ENCODE measurements at places on chromosomes 7 and 10.

GRCh38 chr10:114684084-114684821, 26.2 kb upstream of the ABLIM1 start:
- no peak overlapping the region for H3K4me3 ChIP-seq
- no peak for DNase-seq
- no peaks in the 10 kb centered on the region for H3K4me1 ChIP-seq
- H3K36me3 ChIP-seq = no peaks in the 10 kb centered on the region

DNA sequence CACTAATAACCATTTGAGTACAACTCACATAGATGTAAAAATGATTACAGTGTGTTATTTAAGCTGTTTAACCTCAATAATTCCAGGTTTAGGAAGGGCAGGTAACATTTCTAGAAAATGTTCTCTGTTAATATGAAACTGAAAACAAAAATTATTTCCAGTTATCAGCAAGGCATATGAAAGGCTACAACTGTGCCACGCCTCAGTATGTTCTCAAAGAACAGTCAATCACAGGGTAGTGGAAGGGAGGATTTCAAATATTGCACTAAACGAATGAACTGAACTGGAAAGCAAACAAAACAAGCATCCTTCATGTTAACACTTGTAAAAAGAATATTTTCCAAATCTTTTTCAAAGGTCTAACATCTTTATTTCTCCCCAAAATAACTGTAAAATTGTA, 31.3 kb downstream of the ARHGAP19 start:
- no peak overlapping the region for H3K27ac ChIP-seq
- H3K4me1 ChIP-seq = no peaks in the 10 kb centered on the region
- DNase-seq = no peak
- H3K36me3 ChIP-seq = peaks cover 26% of the 10 kb centered on the region

- no peak overlapping the region for H3K27ac ChIP-seq
- H3K27me3 ChIP-seq = no peaks in the 10 kb centered on the region
- H3K4me3 ChIP-seq = no peak overlapping the region
- no peaks in the 10 kb centered on the region for H3K36me3 ChIP-seq
Measured at GRCh38 chr10:124063750-124064603, 29.4 kb downstream of the CHST15 start.

- no peak overlapping the region for H3K4me3 ChIP-seq
- H3K36me3 ChIP-seq = no peaks in the 10 kb centered on the region
- H3K27me3 ChIP-seq = no peaks in the 10 kb centered on the region
- no peaks in the 10 kb centered on the region for H3K4me1 ChIP-seq
- no peak overlapping the region for H3K27ac ChIP-seq
- DNase-seq = no peak
Measured at GRCh38 chr10:44937196-44938005, 22.2 kb upstream of the RASSF4 start.

GRCh38 chr7:80642871-80643270, 4.4 kb downstream of the CD36 start:
- DNase-seq = no peak
- no peak overlapping the region for H3K4me3 ChIP-seq
- H3K27ac ChIP-seq = no peak overlapping the region
- no peaks in the 10 kb centered on the region for H3K36me3 ChIP-seq
- H3K4me1 ChIP-seq = no peaks in the 10 kb centered on the region
- no peaks in the 10 kb centered on the region for H3K27me3 ChIP-seq

GRCh38 chr10:96448021-96448457, 65.7 kb downstream of the TLL2 start:
- H3K27ac ChIP-seq = no peak overlapping the region
- H3K4me3 ChIP-seq = no peak overlapping the region
- no peaks in the 10 kb centered on the region for H3K27me3 ChIP-seq
- H3K4me1 ChIP-seq = no peaks in the 10 kb centered on the region
- H3K36me3 ChIP-seq = no peaks in the 10 kb centered on the region

DNA sequence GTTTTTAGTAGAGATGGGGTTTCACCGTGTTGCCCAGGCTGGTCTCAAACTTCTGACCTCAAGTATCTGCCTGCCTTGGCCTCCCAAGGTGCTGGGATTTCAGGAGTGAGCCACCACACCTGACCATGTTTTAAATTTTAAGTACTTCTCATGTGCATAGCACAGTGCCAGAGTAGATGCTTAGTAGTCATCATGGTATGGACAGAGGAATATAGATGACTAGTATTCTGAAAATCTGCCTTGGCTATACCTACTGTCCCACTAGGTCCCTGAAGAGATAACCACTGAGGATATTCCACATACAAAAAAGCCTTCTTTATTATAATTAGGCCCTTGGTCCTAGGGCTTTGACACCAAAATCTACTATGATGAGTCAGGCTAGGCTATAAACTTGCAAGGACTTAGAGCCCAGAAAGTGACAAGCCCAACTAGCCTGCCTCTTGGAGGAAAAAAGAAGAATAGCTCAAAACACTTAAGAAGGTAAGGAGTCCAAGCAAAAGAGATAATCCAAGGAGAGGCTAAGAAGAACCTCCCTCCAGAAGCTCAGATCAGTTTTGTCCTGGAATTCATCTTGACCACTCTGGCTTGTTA, 34.0 kb downstream of the LUC7L2 start:
- no peak for DNase-seq
- no peaks in the 10 kb centered on the region for H3K4me1 ChIP-seq
- H3K27ac ChIP-seq = no peak overlapping the region
- no peaks in the 10 kb centered on the region for H3K27me3 ChIP-seq
- H3K4me3 ChIP-seq = no peak overlapping the region

- no peak overlapping the region for H3K27ac ChIP-seq
- no peak overlapping the region for H3K4me3 ChIP-seq
- no peaks in the 10 kb centered on the region for H3K36me3 ChIP-seq
- no peak for DNase-seq
- no peaks in the 10 kb centered on the region for H3K4me1 ChIP-seq
Measured at GRCh38 chr10:128629111-128630096, 503.2 kb upstream of the MKI67 start.

GRCh38 chr10:48501226-48501625, 103.6 kb downstream of the ARHGAP22 start:
- peaks cover 3% of the 10 kb centered on the region for H3K27me3 ChIP-seq
- H3K4me3 ChIP-seq = no peak overlapping the region
- H3K36me3 ChIP-seq = no peaks in the 10 kb centered on the region
- DNase-seq = no peak
- H3K27ac ChIP-seq = no peak overlapping the region
- no peaks in the 10 kb centered on the region for H3K4me1 ChIP-seq

GRCh38 chr10:100158044-100158805, 27.6 kb downstream of the ERLIN1 start:
- H3K4me3 ChIP-seq = no peak overlapping the region
- H3K27me3 ChIP-seq = no peaks in the 10 kb centered on the region
- no peaks in the 10 kb centered on the region for H3K4me1 ChIP-seq

GRCh38 chr10:10794791-10795191, 222.9 kb upstream of the CELF2 start:
- no peak overlapping the region for H3K27ac ChIP-seq
- DNase-seq = no peak
- H3K4me3 ChIP-seq = no peak overlapping the region
- H3K27me3 ChIP-seq = no peaks in the 10 kb centered on the region

DNA sequence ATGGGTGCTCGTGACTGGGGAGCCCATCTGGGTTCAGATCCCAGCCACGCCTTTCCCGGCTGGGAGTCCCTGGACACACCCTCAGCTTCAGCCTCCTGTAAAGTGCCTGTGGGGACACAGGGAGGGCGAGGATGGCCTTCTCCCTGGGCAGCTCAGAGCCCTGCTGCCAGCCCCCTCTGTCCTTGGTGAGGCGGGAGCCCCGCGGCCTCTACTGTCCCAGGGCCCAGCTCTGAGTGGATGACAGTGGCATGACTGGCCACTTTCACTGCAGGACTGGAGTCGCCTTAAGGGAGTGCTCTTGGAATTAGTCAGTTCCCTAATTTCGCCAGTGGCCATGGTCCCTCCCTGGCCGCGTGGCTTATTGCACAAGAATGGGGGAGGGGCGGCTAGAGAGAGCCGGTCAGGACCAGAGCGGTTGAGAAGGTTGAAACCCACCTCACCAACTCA, 4.6 kb downstream of the BRI3 start:
- H3K4me3 ChIP-seq = no peak overlapping the region
- H3K27me3 ChIP-seq = no peaks in the 10 kb centered on the region
- H3K27ac ChIP-seq = no peak overlapping the region
- no peak for DNase-seq
- H3K36me3 ChIP-seq = no peaks in the 10 kb centered on the region
- peaks cover 23% of the 10 kb centered on the region for H3K4me1 ChIP-seq

DNA sequence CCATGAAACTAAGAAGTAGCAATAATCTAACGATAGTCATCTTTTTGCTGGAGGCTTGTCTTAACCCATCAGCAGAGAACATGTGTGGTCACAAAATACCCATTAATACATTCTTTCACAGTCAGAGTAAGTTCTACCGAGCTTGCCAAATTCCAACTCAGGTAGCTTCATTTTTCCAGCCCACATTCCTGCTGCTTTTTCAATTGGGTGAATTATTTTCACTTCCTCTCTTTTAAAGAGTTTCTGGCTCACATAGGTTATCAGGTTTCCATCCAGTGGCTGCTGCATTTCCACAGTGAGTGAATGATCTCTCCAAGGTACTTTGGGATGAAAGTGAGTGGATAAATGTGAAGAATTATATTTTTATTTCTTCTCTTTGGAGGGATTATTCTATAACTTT, 233.1 kb downstream of the SEMA3E start:
- no peaks in the 10 kb centered on the region for H3K4me1 ChIP-seq
- H3K36me3 ChIP-seq = no peaks in the 10 kb centered on the region
- no peak overlapping the region for H3K4me3 ChIP-seq
- no peaks in the 10 kb centered on the region for H3K27me3 ChIP-seq
- no peak overlapping the region for H3K27ac ChIP-seq

GRCh38 chr7:131655447-131655846, 99.0 kb upstream of the PODXL start:
- no peak overlapping the region for H3K27ac ChIP-seq
- no peak overlapping the region for H3K4me3 ChIP-seq
- H3K36me3 ChIP-seq = no peaks in the 10 kb centered on the region
- DNase-seq = no peak
- no peaks in the 10 kb centered on the region for H3K27me3 ChIP-seq

DNA sequence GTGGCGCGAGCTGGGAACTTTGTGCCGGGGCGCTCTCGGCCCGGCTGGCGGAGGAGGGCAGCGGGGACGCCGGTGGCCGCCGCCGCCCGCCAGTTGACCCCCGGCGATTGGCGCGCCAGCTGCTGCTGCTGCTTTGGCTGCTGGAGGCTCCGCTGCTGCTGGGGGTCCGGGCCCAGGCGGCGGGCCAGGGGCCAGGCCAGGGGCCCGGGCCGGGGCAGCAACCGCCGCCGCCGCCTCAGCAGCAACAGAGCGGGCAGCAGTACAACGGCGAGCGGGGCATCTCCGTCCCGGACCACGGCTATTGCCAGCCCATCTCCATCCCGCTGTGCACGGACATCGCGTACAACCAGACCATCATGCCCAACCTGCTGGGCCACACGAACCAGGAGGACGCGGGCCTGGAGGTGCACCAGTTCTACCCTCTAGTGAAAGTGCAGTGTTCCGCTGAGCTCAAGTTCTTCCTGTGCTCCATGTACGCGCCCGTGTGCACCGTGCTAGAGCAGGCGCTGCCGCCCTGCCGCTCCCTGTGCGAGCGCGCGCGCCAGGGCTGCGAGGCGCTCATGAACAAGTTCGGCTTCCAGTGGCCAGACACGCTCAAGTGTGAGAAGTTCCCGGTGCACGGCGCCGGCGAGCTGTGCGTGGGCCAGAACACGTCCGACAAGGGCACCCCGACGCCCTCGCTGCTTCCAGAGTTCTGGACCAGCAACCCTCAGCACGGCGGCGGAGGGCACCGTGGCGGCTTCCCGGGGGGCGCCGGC, 870 bp downstream of the FZD1 start:
- H3K4me3 ChIP-seq = peak overlapping the region; percentile 49
- H3K27ac ChIP-seq = no peak overlapping the region
- no peaks in the 10 kb centered on the region for H3K27me3 ChIP-seq
- H3K36me3 ChIP-seq = no peaks in the 10 kb centered on the region
- no peak for DNase-seq

DNA sequence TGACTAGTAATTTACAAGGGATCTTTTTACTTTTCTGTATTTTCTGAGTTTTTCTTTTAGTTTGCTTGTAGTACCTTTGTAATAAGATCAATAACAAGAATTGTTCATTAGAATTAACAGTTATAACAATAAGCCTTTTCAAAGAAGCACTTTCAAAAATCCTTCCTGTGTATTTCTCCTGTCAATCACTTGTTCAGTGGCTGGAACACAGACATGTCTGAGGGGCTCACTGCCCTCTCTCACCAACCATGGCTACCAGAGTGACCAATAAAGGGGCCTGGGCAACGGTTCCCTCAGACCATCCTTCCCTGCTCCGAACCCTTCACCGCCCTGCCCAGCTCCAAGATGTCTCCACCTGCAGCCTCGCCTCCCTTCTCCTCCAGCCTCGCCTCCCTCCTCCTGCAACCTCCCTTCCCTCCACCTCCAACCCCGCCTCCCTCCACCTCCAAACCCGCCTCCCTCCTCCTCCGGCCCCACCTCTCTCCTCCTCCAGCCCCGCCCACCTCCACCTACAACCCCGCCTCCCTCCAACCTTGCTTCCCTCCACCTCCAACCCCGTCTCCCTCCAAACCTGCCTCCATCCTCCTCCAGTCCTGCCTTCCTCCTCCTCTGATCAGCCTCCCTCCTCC, 353.4 kb downstream of the TNS3 start:
- no peaks in the 10 kb centered on the region for H3K4me1 ChIP-seq
- H3K27me3 ChIP-seq = no peaks in the 10 kb centered on the region
- no peak overlapping the region for H3K4me3 ChIP-seq

GRCh38 chr10:93954299-93954698, 39.4 kb upstream of the PLCE1 start:
- no peaks in the 10 kb centered on the region for H3K4me1 ChIP-seq
- no peak overlapping the region for H3K27ac ChIP-seq
- no peaks in the 10 kb centered on the region for H3K27me3 ChIP-seq
- H3K36me3 ChIP-seq = no peaks in the 10 kb centered on the region
- no peak for DNase-seq

- peaks cover 21% of the 10 kb centered on the region for H3K36me3 ChIP-seq
- peaks cover 22% of the 10 kb centered on the region for H3K4me1 ChIP-seq
- DNase-seq = no peak
Measured at GRCh38 chr7:150408393-150409299, 29.5 kb downstream of the ZNF775 start.

GRCh38 chr10:91038971-91039370, 118.1 kb upstream of the ANKRD1 start:
- H3K4me1 ChIP-seq = peaks cover 9% of the 10 kb centered on the region
- no peak overlapping the region for H3K4me3 ChIP-seq
- no peak overlapping the region for H3K27ac ChIP-seq

- H3K36me3 ChIP-seq = no peaks in the 10 kb centered on the region
- no peaks in the 10 kb centered on the region for H3K27me3 ChIP-seq
- H3K4me1 ChIP-seq = no peaks in the 10 kb centered on the region
- H3K27ac ChIP-seq = no peak overlapping the region
- no peak overlapping the region for H3K4me3 ChIP-seq
- no peak for DNase-seq
Measured at GRCh38 chr10:76430061-76430645, 998.7 kb downstream of the LRMDA start.

GRCh38 chr7:6652446-6653011, 15.4 kb downstream of the ZNF316 start:
- H3K27ac ChIP-seq = no peak overlapping the region
- DNase-seq = no peak
- no peak overlapping the region for H3K4me3 ChIP-seq
- peaks cover 60% of the 10 kb centered on the region for H3K36me3 ChIP-seq
